Thyroid gland (tissue), 4 donors: ENCODE measurements at places on chromosomes 2 and 18. TPM values are rescaled to one million over a fixed set of nuclear protein-coding genes. Genes with fewer than 3 reads are reported as not detected.
A peak's percentile ranks its signal among the peaks of the same experiment; 100 is the strongest.

POTEJ gene
- not detected for total RNA-seq

ELOA2 gene
- total RNA-seq, result not detected

GRCh38 chr2:206627632-206628031, 14.7 kb upstream of the FAM237A start:
- no peak overlapping the region for H3K27ac ChIP-seq
- no peaks in the 10 kb centered on the region for H3K36me3 ChIP-seq
- no peaks in the 10 kb centered on the region for H3K4me1 ChIP-seq
- H3K4me3 ChIP-seq, result no peak overlapping the region
- DNase-seq, result no peak
- H3K27me3 ChIP-seq, result no peaks in the 10 kb centered on the region

DNA sequence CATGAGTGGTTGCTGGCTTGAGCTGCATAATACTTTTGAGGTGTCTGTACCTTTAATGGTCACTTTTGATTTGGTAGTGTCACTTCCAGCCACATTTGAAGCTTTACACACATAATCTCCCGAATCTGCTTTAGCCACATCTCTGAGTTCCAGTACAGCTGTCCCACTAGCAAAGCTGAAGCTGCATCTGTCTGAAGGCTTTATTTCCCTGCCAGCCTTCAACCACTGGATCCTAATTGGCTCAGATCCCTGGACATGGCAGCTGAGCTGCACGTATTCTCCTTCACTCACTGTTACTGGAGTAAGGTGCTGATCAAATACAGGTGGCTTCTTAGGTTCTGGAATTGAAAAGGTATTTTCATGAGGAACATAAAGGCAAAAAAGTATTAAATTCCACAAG, 99.7 kb downstream of the TTN start:
- H3K4me3 ChIP-seq, result no peak overlapping the region
- no peak overlapping the region for H3K27ac ChIP-seq
- no peak for DNase-seq
- no peaks in the 10 kb centered on the region for H3K36me3 ChIP-seq
- no peaks in the 10 kb centered on the region for H3K27me3 ChIP-seq
- H3K4me1 ChIP-seq, result no peaks in the 10 kb centered on the region

- H3K27me3 ChIP-seq, result no peaks in the 10 kb centered on the region
- H3K4me1 ChIP-seq, result peaks cover 8% of the 10 kb centered on the region
- H3K4me3 ChIP-seq, result no peak overlapping the region
- H3K27ac ChIP-seq, result no peak overlapping the region
Measured at GRCh38 chr2:230798769-230799399, 65.9 kb upstream of the ITM2C start.

- H3K27me3 ChIP-seq, result no peaks in the 10 kb centered on the region
- peak; percentile 30 for DNase-seq
- no peaks in the 10 kb centered on the region for H3K4me1 ChIP-seq
- H3K27ac ChIP-seq, result no peak overlapping the region
Measured at GRCh38 chr2:76640905-76641304, 881.3 kb downstream of the LRRTM4 start.

MEP1B gene
- not detected for total RNA-seq

- no peak for DNase-seq
- no peaks in the 10 kb centered on the region for H3K27me3 ChIP-seq
Measured at GRCh38 chr2:197258580-197258979, 52.0 kb downstream of the ANKRD44 start.

CNTNAP5 gene
- not detected for total RNA-seq

- no peak for DNase-seq
- no peaks in the 10 kb centered on the region for H3K4me1 ChIP-seq
- no peak overlapping the region for H3K4me3 ChIP-seq
- no peaks in the 10 kb centered on the region for H3K27me3 ChIP-seq
- no peaks in the 10 kb centered on the region for H3K36me3 ChIP-seq
- no peak overlapping the region for H3K27ac ChIP-seq
Measured at GRCh38 chr18:79553154-79553553, 126.4 kb upstream of the CTDP1 start.

DNA sequence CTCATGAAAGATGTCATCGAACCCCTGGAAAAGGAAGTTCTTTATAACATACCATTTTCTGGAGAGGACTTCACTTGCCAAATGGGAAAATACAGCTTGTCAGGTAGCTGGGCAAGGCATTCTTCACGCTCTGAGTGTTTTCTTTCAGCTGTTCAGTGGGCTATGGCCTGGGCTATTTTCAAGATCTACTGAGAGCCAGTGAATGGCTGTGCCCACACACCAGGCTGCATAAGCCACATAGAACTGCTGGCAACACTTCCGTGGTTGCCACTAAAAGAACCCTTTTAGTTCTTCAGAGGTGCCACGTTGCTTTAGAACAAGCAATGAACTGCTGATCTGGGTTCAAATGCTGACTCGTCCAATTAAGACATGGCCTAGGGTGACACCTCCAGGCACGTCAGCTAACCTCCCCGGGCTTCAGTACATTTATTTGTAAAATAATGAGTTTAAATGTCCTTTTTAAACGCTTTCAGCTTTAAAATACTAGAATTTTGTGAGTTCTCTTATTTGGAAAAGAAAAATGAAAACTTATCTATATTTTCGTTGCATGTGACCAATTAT, 36.6 kb upstream of the GORASP2 start:
- no peaks in the 10 kb centered on the region for H3K36me3 ChIP-seq
- H3K27ac ChIP-seq, result no peak overlapping the region
- no peaks in the 10 kb centered on the region for H3K27me3 ChIP-seq

- H3K4me3 ChIP-seq, result no peak overlapping the region
- H3K4me1 ChIP-seq, result peaks cover 9% of the 10 kb centered on the region
- no peaks in the 10 kb centered on the region for H3K27me3 ChIP-seq
- H3K36me3 ChIP-seq, result no peaks in the 10 kb centered on the region
- peak overlapping the region; percentile 10 for H3K27ac ChIP-seq
- peak; percentile 50 for DNase-seq
Measured at GRCh38 chr18:62450546-62451410, 72.0 kb upstream of the ZCCHC2 start.

DNA sequence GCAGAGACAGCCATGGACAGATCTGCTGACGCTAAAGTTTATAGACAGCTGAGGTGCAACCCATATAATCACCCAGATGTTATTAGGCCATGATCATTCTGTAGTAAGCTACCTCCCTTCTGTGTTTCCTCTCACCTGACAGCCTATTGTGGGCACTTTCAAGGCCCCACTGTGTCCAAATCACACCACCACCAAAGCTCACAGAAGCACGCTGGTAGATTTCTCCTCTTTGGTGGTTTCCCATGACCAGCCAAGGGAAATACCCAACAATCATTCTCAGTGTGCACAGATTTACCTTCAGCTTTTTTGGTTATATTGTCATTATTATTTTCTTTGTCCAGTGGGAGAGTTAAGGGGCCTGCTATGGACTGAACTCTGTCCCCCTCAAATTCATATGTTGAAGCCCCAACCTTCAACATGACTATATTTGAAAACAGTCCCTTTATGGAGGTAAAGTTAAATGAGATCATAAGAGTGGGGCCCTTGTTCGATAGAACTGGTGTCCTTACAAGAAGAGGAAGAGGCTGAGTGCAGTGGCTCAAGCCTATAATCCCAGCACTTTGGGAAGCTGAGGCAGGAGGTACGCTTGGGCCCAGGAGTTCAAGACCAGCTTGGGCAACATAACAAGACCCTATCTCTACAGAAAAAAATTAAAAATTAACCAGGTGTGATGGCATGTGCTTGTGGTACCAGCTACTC, 74.0 kb upstream of the MSH6 start:
- H3K4me1 ChIP-seq, result no peaks in the 10 kb centered on the region
- no peak for DNase-seq
- H3K27me3 ChIP-seq, result no peaks in the 10 kb centered on the region

GRCh38 chr2:128454980-128455720, 136.5 kb upstream of the HS6ST1 start:
- no peaks in the 10 kb centered on the region for H3K27me3 ChIP-seq
- H3K4me3 ChIP-seq, result no peak overlapping the region
- H3K36me3 ChIP-seq, result no peaks in the 10 kb centered on the region
- no peaks in the 10 kb centered on the region for H3K4me1 ChIP-seq
- no peak for DNase-seq

ADGRF3 gene
- total RNA-seq, result 0.38 TPM

GNLY gene
- total RNA-seq, result 3.6 TPM

DNA sequence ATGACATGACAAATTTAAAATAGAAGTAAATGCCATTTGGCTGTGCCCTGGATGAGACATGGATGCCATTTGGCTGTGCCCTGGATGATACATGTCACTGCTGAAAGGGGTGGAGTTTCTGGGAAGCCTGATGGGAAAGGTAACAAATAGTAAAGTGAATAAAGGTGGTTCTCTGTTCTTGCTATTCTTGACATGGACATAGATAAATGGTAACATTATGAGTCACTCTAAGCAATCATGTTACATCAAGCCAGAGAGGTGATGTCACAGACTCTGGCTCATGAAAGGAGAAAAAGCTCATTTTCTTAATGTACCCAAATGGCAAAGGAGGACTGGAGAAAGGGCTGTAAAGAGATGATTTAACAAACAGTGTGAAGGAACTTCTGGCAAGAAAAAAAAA, 86.4 kb downstream of the EML6 start:
- no peak overlapping the region for H3K4me3 ChIP-seq
- no peaks in the 10 kb centered on the region for H3K36me3 ChIP-seq
- no peaks in the 10 kb centered on the region for H3K4me1 ChIP-seq
- H3K27me3 ChIP-seq, result no peaks in the 10 kb centered on the region
- DNase-seq, result no peak

IL36RN gene
- total RNA-seq, result not detected

DNA sequence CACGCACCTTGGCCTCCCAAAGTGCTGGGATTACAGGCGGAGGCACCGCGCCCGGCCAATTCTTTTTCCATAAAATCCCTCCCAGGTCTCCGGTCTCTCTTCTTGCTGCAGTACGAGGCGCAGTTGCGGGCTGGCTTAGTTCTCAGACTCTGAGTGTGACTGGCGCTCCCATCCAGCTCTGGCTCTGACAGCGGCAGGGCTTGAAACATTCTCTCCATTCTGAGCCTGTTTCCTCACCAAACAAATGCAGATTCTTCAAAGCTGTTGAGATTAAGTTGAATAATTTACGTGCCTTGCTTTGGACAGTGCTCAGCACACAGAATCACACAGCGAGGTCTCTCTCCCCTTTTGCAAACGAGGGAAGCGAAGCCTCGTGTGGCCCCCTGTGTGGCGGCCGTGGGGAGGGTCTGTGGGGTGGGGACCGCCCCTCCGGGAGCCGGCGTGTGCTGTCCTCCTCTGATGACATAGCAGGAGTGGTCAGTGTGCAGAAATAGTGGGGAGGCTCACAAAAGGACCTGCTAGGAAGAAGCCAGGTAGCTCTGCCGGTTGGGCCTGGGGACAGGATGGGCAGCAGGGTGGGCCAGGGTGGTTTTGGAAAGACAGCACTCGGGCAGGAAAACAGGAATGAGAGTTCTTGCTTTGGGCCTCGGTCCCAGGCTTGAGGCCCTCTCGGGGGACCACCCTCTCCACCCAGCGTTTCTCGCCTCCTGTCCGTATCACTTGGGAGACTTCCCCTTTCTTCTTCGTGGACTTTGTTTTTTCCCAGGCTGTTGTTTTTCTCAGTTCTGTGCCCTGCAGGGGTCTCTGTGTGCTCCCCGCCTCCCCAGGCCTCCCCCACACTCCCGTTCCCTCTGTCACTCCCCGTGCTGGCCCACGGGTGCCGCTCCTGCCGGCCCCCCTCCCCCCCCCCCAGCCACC, 75.0 kb downstream of the KCNG2 start:
- no peaks in the 10 kb centered on the region for H3K27me3 ChIP-seq
- no peaks in the 10 kb centered on the region for H3K4me1 ChIP-seq
- no peaks in the 10 kb centered on the region for H3K36me3 ChIP-seq
- H3K27ac ChIP-seq, result no peak overlapping the region

CEP76 gene
- 9.5 TPM for total RNA-seq

TMEFF2 gene
- 0.11 TPM for total RNA-seq

- DNase-seq, result no peak
- H3K4me1 ChIP-seq, result no peaks in the 10 kb centered on the region
- H3K27ac ChIP-seq, result no peak overlapping the region
- no peak overlapping the region for H3K4me3 ChIP-seq
Measured at GRCh38 chr2:135821190-135821589, 15.8 kb downstream of the LCT start.

DNA sequence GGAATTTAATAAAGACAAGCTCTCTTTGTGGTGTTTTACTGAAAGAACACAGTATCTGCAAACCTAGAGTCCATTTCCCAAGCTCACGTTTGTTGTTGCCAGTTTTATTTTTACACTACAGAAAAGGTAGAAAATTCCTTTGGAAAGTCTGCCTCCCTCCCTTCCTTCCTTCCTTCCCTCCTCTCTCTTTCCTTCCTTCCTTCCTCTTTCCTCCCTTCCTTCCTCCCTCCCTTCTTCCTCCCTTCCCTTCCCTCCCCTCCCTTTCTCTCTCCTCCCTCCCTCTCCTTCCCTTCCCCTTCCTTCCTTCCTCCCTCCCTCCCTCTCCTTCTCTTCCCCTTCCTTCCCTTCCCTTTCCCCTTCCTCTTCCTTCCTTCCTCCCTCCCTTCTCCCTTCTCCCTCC, 136.3 kb upstream of the REV1 start:
- no peak overlapping the region for H3K4me3 ChIP-seq
- no peaks in the 10 kb centered on the region for H3K36me3 ChIP-seq
- H3K27me3 ChIP-seq, result no peaks in the 10 kb centered on the region
- DNase-seq, result no peak
- peaks cover 8% of the 10 kb centered on the region for H3K4me1 ChIP-seq
- no peak overlapping the region for H3K27ac ChIP-seq

UGT1A10 gene
- total RNA-seq, result not detected

DNA sequence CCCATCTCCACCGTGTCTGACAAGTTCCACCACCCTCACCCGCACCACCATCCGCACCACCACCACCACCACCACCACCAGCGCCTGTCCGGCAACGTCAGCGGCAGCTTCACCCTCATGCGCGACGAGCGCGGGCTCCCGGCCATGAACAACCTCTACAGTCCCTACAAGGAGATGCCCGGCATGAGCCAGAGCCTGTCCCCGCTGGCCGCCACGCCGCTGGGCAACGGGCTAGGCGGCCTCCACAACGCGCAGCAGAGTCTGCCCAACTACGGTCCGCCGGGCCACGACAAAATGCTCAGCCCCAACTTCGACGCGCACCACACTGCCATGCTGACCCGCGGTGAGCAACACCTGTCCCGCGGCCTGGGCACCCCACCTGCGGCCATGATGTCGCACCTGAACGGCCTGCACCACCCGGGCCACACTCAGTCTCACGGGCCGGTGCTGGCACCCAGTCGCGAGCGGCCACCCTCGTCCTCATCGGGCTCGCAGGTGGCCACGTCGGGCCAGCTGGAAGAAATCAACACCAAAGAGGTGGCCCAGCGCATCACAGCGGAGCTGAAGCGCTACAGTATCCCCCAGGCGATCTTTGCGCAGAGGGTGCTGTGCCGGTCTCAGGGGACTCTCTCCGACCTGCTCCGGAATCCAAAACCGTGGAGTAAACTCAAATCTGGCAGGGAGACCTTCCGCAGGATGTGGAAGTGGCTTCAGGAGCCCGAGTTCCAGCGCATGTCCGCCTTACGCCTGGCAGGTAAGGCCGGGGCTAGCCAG, 1.2 kb downstream of the ONECUT2 start:
- H3K36me3 ChIP-seq, result no peaks in the 10 kb centered on the region
- no peak for DNase-seq
- no peak overlapping the region for H3K4me3 ChIP-seq
- no peak overlapping the region for H3K27ac ChIP-seq

- DNase-seq, result peak; percentile 89
- no peak overlapping the region for H3K4me3 ChIP-seq
- H3K27me3 ChIP-seq, result no peaks in the 10 kb centered on the region
- H3K4me1 ChIP-seq, result peaks cover 13% of the 10 kb centered on the region
Measured at GRCh38 chr18:6604573-6604941, 125.0 kb upstream of the ARHGAP28 start.

GRCh38 chr2:43185146-43185545, 41.3 kb downstream of the ZFP36L2 start:
- no peak overlapping the region for H3K27ac ChIP-seq
- no peak for DNase-seq
- no peaks in the 10 kb centered on the region for H3K27me3 ChIP-seq
- H3K4me1 ChIP-seq, result peaks cover 9% of the 10 kb centered on the region
- no peaks in the 10 kb centered on the region for H3K36me3 ChIP-seq
- H3K4me3 ChIP-seq, result no peak overlapping the region

IL37 gene
- not detected for total RNA-seq
